ENCODE measurements at places on chromosomes 12 and 14.
A peak's percentile ranks its signal among the peaks of the same experiment; 100 is the strongest.

DNA sequence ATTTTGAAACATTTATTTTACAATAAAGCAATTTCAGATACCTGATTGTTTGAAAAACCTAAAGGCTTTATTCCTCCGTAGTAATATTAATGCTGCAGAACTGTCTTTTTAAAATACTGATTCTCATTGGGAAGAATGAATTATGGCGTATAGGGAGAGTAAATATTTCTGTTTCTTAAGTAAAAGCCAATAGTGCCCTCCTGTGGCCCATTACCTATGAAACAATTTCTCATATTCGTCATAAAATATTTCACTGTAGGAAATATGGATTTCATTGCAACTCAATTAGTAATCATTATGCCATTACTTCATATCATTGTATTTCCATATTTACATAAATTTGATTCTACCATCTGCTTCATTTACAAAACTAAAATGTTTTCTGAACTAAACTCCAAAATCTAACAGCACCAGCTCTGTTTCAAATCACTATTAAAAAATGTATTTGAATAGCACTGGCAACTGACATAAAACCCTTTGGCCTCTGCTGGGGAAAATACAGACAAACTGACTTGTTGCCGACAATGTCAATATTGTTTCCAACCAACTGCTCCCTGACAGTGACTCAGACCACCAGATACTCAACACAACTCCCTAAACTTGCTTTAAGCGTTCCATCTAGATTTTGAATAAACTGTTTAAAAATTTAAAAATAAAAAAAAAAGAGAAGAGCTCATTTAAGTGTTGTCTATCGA, 290.3 kb downstream of the NAV3 start:
- no peak for DNase-seq

DNA sequence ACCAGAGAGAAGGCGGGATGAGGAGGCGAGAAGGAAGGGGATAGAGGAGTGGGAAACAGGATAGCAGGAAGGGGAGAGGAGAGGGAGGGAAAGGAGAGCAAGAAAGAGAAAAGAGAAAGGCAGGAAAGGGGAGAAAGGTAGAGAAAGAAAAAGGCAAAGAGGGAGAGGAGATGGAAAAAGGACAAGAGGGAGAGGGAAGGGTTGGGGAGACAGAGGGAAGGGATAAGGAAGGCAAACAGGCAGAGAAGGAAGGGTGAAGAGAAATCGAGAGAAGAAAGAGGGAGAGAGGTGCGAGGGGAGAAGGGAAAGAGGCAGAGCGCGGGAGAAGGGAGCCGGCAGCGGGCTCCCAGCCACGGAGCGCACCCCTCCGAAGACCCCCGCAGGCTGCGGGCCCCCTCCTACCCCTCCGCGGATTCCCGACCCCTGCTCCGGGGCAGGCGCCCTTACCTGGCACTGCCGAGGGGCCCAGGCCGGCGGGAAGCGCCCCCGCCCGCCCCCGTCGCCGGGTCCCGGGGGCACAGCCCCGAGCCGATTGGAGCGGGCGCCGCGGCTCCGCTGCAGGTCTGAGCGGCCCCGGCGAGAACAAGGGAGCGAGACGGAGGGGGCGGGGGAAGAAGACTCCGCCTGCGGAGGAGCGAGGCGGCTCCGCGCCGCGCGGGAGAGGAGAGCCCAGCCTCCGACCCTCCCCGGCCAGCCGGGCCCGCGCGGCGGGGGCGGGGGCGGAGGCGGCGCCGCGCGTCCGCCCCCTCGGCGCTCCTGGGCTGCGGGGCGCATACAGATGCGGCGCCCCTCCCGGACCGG, at the start of gene CDH24:
TSS of gene CDH24 (minus strand) at position 565 of the 801 bp plus-strand sequence. CDS start 1,787 bp downstream, outside the sequence.
- DNase-seq = peak; percentile 81

- DNase-seq = peak; percentile 93
Measured at GRCh38 chr14:74860899-74861733, 14.8 kb downstream of the PROX2 start.

- no peak for DNase-seq
Measured at GRCh38 chr14:59292921-59293534, 104.6 kb downstream of the DAAM1 start.

- no peak for DNase-seq
Measured at GRCh38 chr12:70305794-70306193, 60.3 kb upstream of the KCNMB4 start.

DNA sequence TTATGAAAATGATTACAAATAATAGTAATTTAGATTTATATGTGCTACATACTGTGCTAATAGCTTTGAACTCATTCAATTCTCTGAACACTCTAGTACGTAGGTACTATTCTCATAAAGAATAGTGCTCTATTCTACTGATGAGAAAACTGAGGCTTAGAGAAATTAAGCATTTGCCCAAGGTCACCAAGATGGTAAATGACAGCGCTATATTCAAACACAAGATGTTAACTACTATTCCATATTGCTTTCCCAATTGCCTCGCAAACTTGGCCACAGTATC, 182.9 kb upstream of the GZMB start:
- DNase-seq = no peak

GRCh38 chr14:59534361-59534987, 42.1 kb downstream of the CCDC175 start:
- DNase-seq = no peak

GRCh38 chr12:99054601-99055128, 409.6 kb downstream of the APAF1 start:
- DNase-seq = no peak

DNA sequence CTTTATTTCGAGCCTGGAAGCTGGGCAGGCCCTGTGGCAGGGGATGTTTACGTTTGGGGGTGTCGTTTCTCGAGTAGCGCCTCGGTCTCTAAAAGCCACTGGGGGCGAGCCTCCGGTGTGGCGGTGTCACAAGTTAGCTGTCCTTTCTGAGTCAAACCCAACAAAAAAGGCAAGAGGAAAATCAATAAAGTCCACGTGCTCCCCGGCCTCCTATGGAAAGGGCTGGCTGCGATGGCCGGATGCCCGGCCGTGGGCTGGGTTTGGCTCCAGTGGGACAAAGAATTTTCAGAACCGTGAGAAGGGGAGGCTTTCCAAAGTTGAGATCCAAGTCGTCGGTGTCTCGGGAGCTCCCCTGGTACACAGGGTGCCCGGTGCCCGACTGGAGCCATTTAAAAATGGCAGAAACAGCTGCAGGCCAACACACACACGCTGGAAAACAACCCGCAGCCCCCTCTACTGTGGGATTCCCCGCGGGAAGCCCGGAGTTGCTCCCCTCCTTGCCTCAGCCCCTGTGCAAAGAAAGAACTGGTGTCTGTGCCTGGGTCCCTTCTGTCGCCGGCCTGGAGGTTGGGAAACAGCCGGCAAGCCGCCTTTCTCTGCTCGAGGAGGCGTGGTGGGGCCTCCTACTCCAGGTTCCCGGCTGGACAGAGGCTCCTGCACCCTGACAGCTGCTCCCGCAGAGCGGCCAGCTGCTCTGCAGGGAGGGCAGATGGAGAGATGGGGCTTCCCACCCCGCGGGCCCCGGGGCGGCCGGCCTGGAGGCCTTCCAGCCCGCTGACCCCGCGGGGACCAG, 1.9 kb downstream of the BCL7A start:
- peak; percentile 89 for DNase-seq
